ENCODE measurements at places on chromosomes 6 and 20.

- no peak for DNase-seq
Measured at GRCh38 chr20:8115436-8115835, 16.6 kb upstream of the PLCB1 start.

DNA sequence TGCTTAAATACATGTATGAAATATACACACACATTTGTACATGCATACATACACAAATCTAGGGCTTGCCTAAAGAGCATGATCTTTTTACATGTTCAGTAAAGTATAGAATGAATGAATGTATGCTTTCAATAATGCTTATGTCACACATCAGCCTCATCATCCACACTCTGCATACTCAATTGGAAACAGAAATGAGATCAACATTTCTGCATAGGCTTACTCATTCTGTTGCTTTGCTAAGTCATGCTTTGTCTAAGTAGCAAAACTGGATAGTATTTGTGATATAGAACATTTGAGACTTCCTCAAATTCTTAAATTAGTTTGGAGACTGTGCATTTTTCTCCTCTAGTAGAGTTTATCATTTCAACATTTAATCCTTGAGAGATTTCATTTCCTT lies 343.3 kb downstream of the ADGRB3 start:
- no peak for DNase-seq

GRCh38 chr6:106154326-106154725 lies 68.2 kb downstream of the PRDM1 start:
- DNase-seq, result no peak

DNA sequence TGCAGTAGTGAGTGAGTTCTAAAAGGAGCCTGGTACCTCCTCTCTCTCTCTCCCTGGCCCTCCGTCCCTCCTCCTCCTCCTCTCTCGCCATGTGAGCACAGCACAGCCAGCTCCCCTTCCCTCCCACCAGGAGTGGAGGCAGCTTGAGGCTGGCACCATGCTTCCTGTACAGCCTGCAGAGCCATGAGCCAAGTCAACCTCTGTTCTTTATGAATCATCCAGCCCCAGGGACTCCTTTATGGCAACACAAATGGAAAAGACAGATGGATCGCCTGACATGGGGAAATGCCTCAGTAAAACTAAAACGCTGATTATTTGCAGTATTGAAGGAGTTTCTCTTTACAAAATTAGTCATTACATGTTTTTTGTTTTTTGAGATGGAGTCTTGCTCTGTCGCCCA lies 233.7 kb upstream of the ARID1B start:
- DNase-seq, result no peak

DNA sequence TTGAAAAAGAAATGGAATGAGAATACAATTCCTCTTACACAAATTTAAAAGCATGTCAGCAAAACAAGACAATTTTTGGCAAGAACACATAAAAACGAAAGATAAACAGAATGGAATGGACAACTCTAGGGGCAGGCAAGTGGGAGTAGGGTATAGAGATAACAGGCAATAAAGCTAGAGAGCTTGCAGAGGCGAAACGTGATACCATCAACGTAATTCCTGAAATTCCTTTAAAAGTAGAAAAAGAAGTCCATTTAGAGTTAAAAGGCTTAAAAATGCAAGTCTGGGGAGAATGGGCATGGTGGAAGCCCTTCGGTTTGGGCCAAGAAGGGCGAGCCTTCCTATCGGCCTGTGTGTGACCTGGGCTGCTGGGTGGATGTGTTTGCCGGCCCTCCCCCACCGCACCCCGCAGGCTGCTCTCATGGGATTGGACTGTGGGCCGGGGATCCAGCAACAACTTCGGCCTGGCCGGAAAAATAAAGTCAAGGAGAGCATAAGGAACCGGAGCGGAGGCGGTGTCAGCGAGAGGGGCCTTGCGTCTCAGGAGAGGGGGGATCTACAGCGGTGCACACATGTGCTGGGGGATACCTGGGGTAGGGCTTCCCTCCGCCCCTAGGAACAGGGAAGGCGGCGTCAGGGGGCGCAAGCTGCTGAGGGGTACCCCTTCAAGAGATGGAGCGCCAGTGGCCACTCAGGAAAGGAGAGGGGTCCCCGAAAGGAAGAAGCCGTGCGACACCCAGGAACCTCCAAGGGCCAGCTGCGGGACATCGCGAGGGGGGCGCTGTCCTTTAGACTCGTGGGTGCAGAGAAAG lies 4.1 kb downstream of the TMEM239 start:
- DNase-seq, result no peak

- DNase-seq, result no peak
Measured at GRCh38 chr20:21344206-21344900, 41.2 kb downstream of the XRN2 start.

- no peak for DNase-seq
Measured at GRCh38 chr20:11128220-11128718, 454.5 kb upstream of the JAG1 start.

- no peak for DNase-seq
Measured at GRCh38 chr6:80541181-80541580, 434.7 kb downstream of the BCKDHB start.

DNA sequence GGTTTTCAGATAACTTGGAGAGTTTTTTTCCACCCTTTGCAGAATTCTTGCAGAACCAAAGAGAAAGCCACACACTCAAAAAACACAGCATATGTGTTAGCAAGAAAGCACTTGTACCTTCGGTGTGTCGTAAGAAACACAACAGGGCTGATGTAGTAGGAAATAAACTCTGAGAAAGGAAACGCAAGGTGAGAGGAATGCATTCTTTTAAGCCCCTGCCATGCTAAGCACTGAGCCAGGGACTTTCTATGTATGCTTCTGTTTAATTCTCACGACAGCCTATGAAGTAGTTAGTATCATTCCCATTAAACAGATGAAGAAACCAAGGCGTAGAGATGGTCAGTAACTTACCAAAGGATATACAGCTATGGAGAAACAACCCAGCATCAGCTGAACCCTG lies 23.1 kb downstream of the NEDD9 start:
- no peak for DNase-seq

DNA sequence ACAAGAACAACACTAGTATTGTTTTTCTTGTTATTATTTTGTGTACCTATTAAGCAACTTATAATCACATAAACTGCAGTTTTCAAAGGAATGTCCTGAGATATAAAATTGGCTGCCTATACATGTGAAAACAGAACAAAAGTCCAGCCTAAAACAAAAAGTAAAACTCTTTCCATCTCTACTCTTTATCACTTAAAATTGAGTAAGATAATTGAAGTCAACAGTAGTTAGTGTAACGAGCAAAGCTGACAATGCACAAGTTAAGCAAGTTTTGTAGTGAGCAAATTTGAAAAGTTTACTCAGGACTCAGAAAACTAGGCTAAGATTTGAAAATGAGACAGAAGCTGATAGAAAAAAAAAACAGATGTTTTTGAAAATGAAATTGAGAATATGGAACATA lies 941.4 kb upstream of the MAN1A1 start:
- DNase-seq, result no peak

DNA sequence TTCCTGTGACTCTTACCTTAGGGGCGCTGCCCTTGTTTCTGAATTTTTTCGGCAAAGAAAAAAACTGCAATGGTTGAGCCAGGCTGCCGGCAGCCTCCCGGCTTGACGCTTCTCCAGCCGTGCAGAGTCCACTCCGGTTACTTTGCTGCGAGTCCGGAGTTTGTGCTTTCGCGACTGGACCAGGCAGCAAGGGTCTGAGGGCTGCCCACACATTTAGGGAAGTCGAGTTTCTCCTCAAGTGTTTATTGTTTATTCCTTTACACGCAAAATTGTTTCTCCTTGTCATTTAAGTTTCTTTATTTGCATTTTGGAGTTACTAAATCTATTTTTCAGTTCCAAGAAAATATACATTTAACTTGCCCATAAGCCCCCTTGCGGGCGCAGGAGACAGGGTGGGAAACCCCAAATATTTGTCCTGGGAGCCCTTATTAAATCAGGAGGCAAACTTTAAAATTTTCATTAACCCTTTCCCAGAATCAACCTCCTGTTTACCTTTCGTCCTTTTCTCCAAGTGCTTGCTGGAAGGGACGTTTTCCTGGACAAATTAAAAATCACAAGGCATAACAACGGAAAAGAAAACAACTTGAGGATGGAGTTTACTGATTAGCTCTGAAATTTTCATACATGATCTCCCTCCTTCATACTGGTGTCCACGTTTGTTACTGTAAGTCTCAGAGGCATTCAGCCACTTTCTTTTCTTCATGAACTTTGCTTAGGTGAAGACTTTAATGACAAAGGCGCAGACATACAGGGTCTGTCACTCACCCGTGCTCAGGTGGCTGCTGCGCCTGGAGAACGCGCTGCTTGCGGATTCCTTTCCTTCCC lies 1.7 kb upstream of the PDE10A start:
- no peak for DNase-seq

- no peak for DNase-seq
Measured at GRCh38 chr6:143264986-143265764, 185.3 kb downstream of the ADAT2 start.

DNA sequence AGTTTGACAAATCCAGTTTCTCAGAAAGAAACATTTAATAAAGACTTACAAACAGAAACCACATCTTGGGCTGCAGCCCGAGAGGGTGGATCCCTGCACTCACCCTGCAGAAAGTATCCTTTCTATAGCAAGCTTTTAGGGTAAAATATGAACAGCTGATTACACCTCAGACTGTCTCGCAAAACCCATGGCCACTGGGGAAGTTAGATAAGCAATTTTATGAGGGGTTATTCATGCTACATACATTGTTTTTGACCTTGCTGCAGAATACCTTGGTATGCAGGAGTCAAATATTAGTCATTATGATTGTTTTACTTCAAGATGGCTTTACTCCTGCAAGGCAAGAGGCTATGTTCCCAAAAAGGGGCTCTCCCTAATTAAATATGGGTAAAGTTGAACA lies 126.9 kb downstream of the OR2B2 start:
- no peak for DNase-seq

DNA sequence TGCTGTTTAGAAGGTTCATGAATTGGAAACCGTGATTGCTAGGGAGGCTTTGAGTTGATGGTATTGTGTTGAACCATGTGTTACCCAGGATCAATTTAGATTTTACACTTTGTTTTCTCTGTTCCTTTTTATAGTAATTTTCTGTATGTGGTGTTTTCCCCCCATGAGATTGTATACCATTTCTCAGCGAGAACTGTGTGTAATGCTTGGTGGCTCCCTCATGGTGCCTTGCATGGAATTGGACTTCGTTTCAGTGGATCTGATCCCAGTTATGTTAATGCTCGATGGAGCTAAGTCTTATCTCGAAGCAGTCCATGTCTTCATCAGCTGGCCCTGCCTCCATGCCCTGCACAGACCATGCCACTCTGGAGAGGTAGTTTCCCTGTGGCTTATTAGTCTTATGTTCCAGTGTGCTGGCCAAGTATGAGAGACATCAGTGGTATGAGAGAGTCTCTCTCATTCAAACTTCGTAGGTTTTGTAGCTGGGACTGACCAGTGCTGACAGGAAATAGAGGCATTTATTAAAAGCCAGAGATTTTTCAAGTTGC lies 18.7 kb downstream of the PTPN1 start:
- no peak for DNase-seq

DNA sequence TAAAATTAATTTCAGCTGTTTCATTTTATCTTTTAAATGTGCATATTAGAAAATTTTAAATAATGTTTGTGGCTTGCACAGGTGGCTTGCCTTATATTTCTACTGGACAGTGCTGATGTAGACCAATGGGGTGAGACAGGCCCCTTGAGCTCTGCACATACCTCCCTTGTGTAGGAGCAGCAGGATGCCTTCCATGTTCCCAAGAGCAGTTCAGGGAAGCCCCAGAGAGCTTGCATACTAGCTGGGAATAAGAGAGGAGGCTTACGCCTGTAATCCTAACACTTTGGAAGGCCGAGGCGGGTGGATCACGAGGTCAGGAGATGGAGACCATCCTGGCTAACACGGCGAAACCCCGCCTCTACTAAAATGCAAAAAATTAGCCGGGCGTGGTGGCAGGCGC lies 61.4 kb downstream of the RFPL4B start:
- DNase-seq, result no peak

DNA sequence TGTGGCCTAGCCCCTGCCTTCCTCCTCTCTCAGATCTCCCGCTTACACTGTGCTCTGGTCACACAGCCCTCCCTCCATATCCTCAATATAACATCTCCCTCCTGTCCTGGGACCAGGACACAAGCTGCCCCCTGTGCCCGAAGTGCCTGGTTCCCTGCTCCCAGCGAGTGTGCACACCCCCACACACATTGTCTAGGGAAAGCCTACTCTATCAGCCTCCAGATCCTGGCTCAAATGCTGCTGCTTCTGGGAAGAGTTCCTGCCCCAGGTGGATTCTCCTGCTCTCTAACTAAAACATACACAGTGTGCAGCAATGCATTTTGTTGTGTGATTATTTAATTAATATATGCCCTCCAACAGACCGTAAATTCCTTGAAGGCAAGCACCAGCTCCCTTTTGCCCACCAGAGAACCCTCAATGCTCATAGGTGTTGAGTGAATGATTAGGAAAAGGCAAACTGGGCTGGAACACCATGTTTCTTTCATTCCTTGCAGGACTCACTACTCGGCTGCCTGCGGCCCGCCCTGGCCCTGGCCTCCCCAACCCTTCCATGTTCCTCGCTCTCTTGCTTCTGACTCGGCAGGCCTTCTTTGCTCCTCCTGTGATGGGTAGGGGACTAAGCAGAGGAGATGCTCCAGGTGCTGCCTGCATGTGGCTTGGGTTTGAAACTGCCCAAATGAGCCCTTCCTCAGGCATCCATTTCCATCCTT lies 194.6 kb downstream of the ZDHHC14 start:
- DNase-seq, result no peak

DNA sequence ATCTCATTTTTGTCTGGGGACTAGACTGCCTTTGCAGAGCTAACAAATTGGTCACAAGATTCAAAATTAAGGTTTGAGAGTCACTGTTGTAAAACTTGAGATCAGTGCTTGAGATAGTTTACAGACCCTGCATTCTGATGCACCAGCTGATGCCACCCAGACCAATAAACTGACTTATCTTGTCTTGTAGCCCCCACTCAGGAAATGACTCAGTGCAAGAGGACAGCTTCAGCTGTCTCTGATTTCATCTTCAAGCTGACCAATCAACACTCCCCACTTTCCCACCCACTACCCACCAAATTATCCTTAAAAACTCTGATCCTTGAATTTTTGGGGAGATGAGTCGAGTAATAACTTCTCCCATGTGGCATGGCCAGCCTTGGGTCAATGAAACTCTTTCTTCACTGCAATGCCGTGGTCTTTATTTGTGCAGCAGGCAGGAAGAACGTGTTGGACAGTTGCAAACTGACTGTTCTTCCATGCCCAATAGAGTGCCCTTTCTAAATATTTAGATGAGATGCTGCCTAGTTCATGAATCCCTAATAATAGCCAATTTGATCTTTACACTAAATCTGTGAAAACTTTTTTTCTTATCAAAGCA lies 48.3 kb upstream of the PROKR2 start:
- DNase-seq, result no peak

GRCh38 chr20:1362484-1362883 lies 30.4 kb downstream of the FKBP1A start:
- DNase-seq, result no peak
